ENCODE measurements at places on chromosomes 1 and 21.

- no peak for DNase-seq
These were observed 9.2 kb downstream of the PDZK1IP1 start for GRCh38 chr1:47180603-47181094.

- no peak for DNase-seq
These were observed 18.0 kb downstream of the ACP6 start for GRCh38 chr1:147652306-147652705.

GRCh38 chr1:28860332-28861073, 48.5 kb downstream of the OPRD1 start:
- peak; percentile 11 for DNase-seq

DNA sequence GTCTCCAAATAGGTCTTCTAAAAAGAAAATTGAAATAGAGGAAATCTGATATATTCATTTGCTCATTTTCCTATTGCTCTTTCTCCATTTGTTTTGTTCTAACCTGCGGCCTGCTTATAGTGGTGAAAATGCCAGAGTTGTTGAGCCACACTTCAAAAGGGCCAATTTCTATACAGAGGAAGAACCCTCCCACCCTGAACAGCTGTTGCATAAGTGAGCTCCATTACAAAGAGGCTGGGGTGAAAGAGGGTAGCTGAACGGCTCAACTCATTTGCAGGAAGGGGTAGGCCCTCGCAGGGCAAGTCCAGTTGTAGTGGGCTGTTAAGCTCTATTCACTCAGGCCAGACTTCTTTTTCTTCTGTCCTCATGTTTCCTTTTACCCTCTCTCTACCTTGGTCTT, 8.8 kb downstream of the ADCY10 start:
- no peak for DNase-seq

DNA sequence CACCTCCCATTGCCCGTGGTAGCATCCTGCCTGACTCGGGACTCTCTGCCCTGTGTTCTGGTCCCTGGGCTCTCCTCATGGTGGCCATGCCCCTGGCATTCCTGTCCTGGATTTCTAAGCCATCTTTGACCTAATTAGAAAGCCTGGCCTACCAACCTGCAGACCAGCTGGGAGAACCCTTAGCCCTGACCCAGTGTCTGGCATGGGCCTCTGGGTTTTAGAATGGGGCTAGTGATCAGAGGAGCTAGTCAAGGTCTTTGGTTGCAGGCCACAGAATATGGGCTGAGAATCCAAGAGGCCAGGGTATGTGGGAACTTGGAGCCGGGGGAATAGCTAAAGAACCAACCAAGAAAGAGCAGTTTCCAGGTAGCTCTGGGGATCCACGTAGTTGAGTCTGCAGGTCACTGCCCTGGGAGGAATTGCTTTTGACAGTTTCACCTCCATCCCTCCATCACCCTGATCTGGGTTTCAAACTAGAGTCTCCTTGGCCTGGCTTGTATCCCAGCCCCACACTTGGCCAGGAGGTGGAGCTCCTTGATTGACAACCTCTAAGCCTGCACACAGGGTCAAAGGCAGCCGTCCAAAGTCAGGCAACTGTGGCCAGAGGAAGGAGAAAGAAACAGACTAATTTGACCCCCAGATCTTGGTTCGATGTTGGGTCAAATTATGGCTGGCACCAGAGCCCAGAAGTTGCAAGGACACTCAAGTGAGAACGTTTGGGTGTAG, 54.7 kb upstream of the ABCG1 start:
- no peak for DNase-seq
